Left renal cortex interstitium (tissue), 4 donors: ENCODE measurements at places on chromosomes 4 and X. TPM values are rescaled to one million over a fixed set of nuclear protein-coding genes. Genes with fewer than 3 reads are reported as not detected.

Gene KLF8
- 5.3 TPM for polyA plus RNA-seq

- no peak for DNase-seq
Observed at GRCh38 chr4:11344916-11345315, 83.8 kb downstream of the HS3ST1 start.

GRCh38 chrX:9765737-9766097 is at the start of gene GPR143:
Gene GPR143 (minus strand): TSS chrX:9765847. CDS start chrX:9765817, 30 bp downstream.
- no peak for DNase-seq

Gene L1CAM
- polyA plus RNA-seq: 68.5 TPM

Gene VCX3B
- 0.68 TPM for polyA plus RNA-seq

Gene DGAT2L6
- 0.19 TPM for polyA plus RNA-seq

GRCh38 chr4:92234393-92235176 is 69.2 kb upstream of the GRID2 start:
- no peak for DNase-seq

- no peak for DNase-seq
Observed at GRCh38 chr4:106584337-106584989, 215.9 kb upstream of the GIMD1 start.

- no peak for DNase-seq
Observed at GRCh38 chr4:99863804-99864203, 30.4 kb downstream of the LAMTOR3 start.

GRCh38 chr4:110131916-110132315 is 66.5 kb downstream of the ELOVL6 start:
- no peak for DNase-seq

DNA sequence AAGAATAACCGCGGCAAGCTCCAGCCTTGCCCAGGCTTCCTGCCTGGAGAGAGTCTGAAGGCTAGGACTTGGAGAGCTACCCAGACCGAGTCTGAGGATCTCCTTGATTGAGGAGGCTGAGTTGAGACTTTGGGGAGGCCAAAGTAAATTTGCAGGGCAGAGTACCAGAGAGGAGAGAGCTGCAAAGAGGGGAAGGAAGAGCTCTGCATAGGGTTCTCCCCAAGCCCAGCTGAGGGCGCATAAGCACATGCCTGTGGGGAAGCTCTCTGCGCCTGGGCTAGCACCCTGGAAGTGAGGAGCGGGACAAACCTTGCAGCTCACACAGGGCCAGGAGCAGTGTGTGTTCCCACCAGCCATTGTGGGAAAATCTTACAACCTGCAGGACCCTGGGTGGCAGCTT is 56.1 kb downstream of the FAM193A start:
- DNase-seq: no peak

Gene FMR1
- polyA plus RNA-seq: 58.0 TPM

Gene SLC6A14
- polyA plus RNA-seq: 0.25 TPM

DNA sequence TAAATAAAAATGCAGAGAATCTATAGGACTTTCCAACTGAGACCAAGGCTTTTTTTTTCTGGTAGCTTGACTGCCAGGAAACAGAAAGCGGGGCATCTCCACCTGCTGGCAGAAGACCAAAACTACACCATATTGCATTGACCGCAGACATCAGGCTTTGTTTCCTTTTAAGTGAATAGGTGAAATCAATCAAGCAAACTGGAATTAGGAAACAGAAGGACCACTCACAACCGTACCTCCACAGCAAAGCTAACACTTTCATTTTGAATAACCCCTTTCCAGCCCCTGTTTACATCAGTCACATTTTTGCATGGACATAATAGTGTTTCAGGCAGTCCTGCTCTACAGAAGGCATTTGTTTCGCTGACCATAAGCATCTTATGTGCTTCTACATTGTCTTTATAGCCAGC is 218.2 kb downstream of the IDS start:
- DNase-seq: peak; percentile 9

Gene STBD1
- 1.5 TPM for polyA plus RNA-seq

DNA sequence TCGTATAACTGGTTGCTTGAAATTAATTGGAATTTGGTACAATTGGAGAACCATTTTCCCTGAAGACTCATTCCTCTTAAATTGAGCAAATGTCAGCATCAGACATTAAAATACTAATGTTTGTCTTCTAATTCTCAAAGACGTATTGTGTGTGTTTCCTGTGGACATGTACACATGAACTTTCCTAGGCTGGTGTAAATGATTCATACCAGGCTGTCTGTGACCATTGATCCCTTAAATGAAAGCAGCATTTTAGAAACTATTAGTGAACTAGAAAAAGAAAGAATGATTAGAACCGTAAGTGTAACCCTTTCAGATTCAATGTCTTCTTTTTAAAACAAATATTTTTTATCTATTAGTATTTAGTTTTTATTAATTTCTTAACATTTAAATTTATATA is 332.9 kb downstream of the PPP3CA start:
- DNase-seq: no peak

GRCh38 chr4:89610236-89610635 is 226.7 kb downstream of the SNCA start:
- no peak for DNase-seq

Gene TXLNG
- 16.6 TPM for polyA plus RNA-seq

GRCh38 chrX:38516196-38516774 is 45.1 kb upstream of the TSPAN7 start:
- DNase-seq: no peak

DNA sequence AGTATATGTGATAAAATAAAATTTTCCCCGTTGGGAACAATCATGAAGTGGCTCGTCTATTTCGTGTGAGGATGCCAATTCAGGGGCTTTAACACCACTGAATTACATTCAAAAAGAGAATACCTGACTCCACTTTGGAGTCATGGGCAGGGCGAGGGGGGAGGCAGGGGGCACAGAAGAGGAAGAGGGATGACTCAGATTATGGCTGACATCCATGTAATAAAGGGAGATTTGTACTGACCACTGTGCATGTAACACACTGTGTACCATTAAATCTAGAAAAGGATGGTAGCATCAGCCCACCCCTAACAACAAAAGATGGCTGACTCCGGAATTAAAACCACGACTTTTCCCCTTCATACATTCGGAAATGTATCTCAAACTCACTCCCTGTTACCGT is 1.3 kb downstream of the SLC9A7 start:
- no peak for DNase-seq

Gene TMPRSS11B
- 0.14 TPM for polyA plus RNA-seq

GRCh38 chr4:115361781-115362180 is 248.4 kb upstream of the NDST4 start:
- DNase-seq: no peak

Gene PNMA6A
- polyA plus RNA-seq: 10.1 TPM

DNA sequence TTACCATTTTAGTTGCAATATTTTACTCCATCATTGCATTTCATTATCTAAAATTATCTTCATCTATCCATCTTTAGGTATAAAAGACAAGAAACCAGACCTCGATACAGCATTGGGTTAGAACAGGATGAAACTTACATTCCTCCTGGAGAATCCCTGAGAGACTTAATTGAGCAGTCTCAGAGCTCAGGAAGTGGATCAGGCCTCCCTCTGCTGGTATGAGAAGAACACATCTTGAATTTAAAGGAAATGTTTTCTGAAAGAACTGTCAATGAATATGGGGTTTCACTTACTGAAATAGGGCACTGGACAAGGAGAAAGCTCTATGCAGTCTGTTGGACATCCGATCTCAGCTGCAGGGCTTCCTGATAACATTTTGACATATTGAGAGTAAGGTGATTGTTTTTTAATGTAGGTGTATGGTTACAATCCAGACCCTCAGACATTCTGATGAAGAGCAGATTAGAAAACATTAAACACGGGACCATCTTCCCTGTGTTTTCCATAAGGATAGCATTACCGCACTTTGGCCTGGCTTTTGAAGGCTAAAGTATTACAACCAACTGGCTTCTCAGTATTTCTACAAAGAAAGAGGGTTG is 367.2 kb downstream of the BMPR1B start:
- peak; percentile 49 for DNase-seq

DNA sequence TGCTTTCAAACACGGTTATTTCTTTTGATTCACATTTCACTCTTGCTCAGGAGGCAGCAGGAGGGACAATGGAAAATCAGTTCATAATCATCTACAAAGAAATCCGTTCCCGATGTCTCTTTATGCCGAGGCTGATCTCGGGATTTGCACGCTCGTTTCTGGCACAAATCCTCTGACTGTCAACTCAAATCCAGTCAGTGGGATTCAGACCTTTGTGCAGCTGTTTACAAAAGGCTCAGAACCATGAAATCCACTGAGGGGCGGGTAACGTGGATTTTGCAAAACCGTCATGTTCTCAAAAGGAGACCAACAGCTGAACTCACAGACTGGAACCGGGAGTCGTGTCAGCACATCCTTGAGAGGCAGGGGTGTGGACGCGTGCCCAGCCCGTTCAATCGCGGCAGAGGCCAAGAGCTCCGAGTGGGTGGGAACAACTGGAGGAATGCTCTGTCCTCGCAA is 46.4 kb downstream of the ACOX3 start:
- no peak for DNase-seq

Gene FOXR2
- polyA plus RNA-seq: not detected

Gene CXorf49
- not detected for polyA plus RNA-seq

GRCh38 chr4:124804584-124804983 is 92.1 kb upstream of the ANKRD50 start:
- DNase-seq: no peak

Gene NLRP2B
- 0.05 TPM for polyA plus RNA-seq

GRCh38 chrX:110277609-110278008 is 40.3 kb downstream of the AMMECR1 start:
- no peak for DNase-seq

DNA sequence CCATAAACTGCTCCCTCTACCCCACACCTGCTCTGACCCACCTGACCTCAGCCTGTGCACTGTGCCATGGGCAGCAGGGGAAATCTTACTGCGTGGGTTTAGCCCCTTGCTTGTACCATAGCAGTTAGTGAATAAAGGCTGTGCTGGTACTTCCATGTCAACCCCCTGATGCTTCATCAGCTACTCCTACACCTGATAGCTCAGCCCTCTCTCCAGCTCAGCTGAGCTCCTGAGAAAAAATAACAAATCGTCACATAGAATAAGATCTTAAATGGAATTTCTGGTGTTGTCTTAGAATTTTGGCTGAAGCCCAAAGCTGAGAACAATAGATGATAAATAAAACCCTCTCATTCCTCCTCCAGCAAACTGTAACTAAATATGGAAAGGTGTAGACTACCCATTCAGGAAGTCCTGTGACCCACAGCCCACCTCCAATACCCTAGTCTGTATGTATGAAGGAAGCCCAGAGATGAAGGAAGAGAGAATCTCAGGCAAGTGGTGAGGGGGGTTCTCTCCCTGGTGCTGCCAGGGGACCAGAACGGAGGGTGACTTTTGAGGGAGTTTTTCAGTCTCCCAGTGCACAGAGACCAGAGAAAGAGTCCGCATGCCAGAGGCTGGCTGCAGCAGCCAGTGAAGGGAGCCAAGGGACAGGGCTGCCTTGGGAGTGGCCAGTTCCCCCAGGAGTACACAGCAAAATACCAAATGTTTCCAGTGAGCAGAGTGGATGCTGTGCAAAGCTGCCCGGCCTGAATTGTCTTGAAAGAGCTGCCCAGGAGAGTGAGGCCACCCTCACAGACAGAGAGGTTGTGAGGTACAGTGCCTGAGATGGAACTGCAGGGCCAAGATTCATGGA is 227.3 kb downstream of the QDPR start:
- DNase-seq: no peak

- no peak for DNase-seq
Observed at GRCh38 chr4:81622028-81622427, 150.3 kb upstream of the RASGEF1B start.
